T-cell (primary cell): ENCODE measurements at places on chromosomes 7 and 10.

- DNase-seq = peak; percentile 54
- no peak overlapping the region for H3K27ac ChIP-seq
- H3K4me1 ChIP-seq = no peaks in the 10 kb centered on the region
- no peak overlapping the region for H3K4me3 ChIP-seq
Observed at GRCh38 chr7:134327896-134328295, 11.2 kb upstream of the SLC35B4 start.

- no peaks in the 10 kb centered on the region for H3K27me3 ChIP-seq
- peaks cover 15% of the 10 kb centered on the region for H3K4me1 ChIP-seq
- DNase-seq = peak; percentile 13
- H3K27ac ChIP-seq = no peak overlapping the region
- H3K36me3 ChIP-seq = peaks cover 2% of the 10 kb centered on the region
- H3K4me3 ChIP-seq = no peak overlapping the region
Observed at GRCh38 chr7:37284805-37285231, 163.8 kb downstream of the ELMO1 start.

DNA sequence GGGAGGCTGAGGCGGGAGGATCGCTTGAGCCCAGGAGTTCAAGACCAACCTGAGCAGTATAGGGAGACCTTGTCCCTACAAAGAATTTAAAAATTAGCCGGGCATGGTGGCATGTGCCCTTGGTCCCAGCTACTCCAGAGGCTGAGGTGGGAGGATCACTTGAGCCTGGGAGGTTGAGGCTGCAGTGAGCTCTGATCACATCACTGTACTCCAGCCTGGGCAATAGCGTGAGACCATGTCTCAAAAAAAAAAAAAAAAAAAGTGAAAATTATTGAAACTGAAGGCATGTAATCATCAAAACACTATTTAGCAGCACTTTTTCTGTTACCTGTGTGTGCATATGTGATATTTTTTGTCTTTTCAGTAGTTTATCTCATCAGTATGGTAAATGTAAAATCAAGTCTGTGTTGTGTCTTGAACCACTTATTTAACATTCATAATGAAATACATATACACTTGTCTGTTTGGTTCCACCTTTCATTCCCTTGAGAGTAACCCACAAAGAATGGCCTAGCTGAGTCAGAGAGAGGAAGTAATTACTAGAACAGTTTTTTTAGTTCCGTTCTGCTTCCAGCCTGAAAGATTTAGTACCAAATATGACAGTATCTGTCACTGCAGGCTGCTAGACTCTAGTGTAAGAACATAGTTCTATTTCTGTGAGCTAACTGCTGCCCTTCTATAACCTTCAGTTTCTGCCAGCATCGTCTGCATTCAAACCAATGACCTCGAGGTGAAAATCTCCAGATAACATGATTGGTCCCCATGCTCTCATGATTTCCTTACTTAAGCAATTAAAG, 68.6 kb downstream of the MMRN2 start:
- DNase-seq = no peak
- H3K36me3 ChIP-seq = no peaks in the 10 kb centered on the region
- no peaks in the 10 kb centered on the region for H3K4me1 ChIP-seq
- H3K4me3 ChIP-seq = no peak overlapping the region
- no peaks in the 10 kb centered on the region for H3K27me3 ChIP-seq
- no peak overlapping the region for H3K27ac ChIP-seq

DNA sequence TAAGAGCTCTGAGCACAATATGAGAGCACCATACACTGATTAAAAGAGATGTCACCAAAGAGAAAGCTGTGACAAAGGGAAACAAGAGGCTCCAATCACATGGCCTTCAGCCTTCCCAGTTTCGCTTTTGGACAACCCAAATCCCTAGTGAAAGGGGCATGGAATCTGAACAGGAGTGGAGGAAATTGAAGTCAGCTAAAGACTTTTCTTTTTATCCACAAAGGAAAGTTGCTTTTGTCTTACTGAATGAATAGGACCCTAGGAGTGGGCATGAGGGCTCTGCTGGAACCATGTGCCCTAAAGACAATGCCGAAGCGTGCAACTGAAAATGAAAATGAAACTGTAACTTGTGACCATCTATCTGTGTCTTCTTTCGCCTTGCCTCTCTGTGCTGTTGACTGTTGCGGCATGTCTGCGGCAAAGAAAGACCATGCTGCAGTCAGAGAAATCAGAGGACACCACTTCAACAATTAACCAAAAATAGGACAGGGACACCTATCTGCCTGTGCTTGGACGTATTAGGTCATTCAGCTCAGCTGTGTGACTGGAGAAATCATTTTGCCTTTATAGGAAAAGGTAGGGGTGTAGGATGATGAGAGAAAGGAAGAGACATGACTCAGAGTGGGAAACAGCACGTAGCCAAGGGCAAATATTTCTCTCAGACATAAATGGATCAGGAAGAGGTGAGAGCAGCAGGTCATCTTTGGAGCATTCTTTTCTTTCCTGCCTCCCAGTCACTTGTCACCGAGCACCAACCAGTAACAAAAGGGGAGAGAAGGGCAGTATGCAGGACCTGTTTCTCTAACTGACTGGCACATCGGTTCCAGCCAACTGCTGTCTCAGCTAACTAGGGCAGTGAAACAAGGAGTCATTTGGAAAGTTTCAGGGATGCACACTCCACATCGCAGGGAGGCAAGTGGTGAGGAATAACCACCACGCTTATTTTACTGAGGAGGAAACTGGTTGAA, 12.3 kb downstream of the CAV2 start:
- DNase-seq = no peak
- H3K4me1 ChIP-seq = no peaks in the 10 kb centered on the region
- H3K27ac ChIP-seq = peak overlapping the region; percentile 45
- H3K27me3 ChIP-seq = no peaks in the 10 kb centered on the region

DNA sequence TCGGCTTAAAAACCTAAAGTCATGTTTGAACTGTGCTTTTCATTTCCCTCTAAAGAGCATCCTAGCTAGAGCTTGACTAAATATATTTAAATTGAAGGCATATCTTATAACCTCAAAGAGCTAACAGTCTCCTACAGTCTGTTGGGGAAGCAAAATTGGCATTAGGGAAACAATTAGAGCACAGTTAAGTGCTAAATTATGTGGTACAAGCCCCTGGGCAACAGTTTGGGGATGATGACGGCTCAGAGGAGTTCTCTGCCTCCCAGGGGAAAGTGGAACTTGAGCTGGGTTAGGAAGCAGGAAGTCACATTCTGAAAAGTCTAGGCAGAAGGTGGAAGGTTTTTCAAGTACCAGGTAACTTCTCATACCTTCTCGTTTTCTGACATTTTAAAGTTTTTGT, 18.6 kb upstream of the GOT1 start:
- DNase-seq = no peak
- H3K27ac ChIP-seq = no peak overlapping the region
- H3K4me3 ChIP-seq = no peak overlapping the region
- H3K27me3 ChIP-seq = peaks cover 9% of the 10 kb centered on the region

DNA sequence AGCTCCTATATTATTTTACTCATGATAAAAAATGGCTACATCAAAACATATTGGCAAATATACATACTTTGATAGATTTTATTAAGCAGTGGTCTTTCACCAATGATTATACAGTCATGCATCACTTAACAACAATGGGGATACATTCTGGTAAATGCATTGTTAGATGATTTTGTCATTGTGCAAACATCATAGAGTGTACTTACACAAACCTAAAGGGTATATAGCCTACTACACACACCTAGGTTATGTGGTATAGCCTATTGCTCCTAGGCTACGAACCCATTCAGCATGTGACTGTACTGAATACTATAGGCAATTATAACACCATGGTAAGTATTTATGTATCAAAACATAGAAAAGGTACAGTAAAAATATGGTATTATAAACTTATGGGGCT, 98.9 kb upstream of the IL6 start:
- H3K4me1 ChIP-seq = no peaks in the 10 kb centered on the region
- no peaks in the 10 kb centered on the region for H3K36me3 ChIP-seq
- no peaks in the 10 kb centered on the region for H3K27me3 ChIP-seq
- no peak overlapping the region for H3K27ac ChIP-seq
- no peak for DNase-seq
- H3K4me3 ChIP-seq = no peak overlapping the region

- H3K27me3 ChIP-seq = peaks cover 18% of the 10 kb centered on the region
- no peaks in the 10 kb centered on the region for H3K4me1 ChIP-seq
- no peak overlapping the region for H3K4me3 ChIP-seq
Observed at GRCh38 chr10:93580828-93581227, 14.4 kb downstream of the FFAR4 start.

GRCh38 chr7:126658684-126659083, 594.1 kb downstream of the GRM8 start:
- no peaks in the 10 kb centered on the region for H3K4me1 ChIP-seq
- DNase-seq = no peak
- H3K27me3 ChIP-seq = no peaks in the 10 kb centered on the region
- H3K4me3 ChIP-seq = no peak overlapping the region
- H3K27ac ChIP-seq = no peak overlapping the region

GRCh38 chr10:43278216-43278615, 11.4 kb upstream of the RASGEF1A start:
- H3K36me3 ChIP-seq = no peaks in the 10 kb centered on the region
- H3K4me3 ChIP-seq = no peak overlapping the region
- no peak for DNase-seq
- H3K27me3 ChIP-seq = peaks cover 23% of the 10 kb centered on the region

- no peak overlapping the region for H3K4me3 ChIP-seq
- H3K36me3 ChIP-seq = peaks cover 2% of the 10 kb centered on the region
- no peaks in the 10 kb centered on the region for H3K27me3 ChIP-seq
- no peaks in the 10 kb centered on the region for H3K4me1 ChIP-seq
Observed at GRCh38 chr7:127895360-127895759, 135.9 kb downstream of the LRRC4 start.

GRCh38 chr10:16853201-16853600, 36.0 kb upstream of the RSU1 start:
- no peaks in the 10 kb centered on the region for H3K36me3 ChIP-seq
- DNase-seq = no peak
- no peaks in the 10 kb centered on the region for H3K4me1 ChIP-seq
- no peaks in the 10 kb centered on the region for H3K27me3 ChIP-seq

GRCh38 chr7:91373111-91373800, 109.0 kb downstream of the FZD1 start:
- H3K4me3 ChIP-seq = no peak overlapping the region
- H3K36me3 ChIP-seq = no peaks in the 10 kb centered on the region
- H3K4me1 ChIP-seq = no peaks in the 10 kb centered on the region
- H3K27ac ChIP-seq = no peak overlapping the region
- H3K27me3 ChIP-seq = no peaks in the 10 kb centered on the region
- no peak for DNase-seq

DNA sequence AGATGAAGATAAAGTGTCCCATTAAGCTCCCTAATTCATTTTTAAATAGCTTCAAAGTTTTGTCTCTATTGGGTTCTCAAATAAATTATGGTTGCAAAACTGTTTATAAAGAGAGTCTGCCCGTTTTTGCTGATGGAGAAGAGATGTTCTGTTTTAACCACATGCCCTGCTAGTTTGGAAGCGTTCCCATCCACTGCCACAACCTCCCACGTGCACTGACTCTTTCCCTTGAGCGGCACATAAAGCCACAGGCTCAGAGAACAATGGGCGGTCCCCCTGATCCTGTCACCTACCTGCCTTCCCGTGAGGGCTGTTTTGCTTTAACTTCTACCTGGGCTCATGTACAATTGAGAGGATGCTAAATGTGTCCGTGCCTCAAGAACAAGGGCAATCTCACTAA, 65.5 kb downstream of the CPVL start:
- H3K36me3 ChIP-seq = no peaks in the 10 kb centered on the region
- H3K4me1 ChIP-seq = no peaks in the 10 kb centered on the region
- H3K27me3 ChIP-seq = no peaks in the 10 kb centered on the region
- DNase-seq = no peak
- H3K27ac ChIP-seq = no peak overlapping the region

DNA sequence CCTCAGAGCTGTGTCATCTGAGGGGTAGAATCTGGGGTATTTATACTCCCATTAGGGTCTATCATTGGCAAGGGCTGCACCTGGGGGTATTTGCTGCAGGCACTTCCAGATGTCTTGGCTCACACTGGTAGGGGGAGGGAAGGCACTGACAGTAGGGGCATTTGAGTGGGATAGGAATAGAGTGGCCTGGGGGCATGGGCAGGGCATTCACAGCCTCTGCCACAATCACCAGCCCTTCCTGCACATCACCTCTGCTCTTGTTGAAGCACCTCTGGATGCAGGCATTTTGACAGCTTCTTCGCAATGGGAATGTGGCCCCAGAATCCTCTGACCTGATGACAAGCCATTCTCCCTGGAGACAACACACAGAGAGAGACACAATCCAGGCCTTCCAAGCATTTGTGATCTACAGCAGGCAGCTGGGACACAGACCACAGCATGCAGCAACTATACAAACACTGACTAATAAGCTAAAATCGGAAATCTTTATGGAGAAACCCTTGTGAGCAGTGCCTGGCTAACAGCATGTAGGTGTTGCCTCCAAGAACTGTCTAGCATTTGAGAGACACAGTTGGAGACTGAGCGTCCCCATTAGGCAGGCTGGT, 178.5 kb downstream of the KCNMA1 start:
- peaks cover 20% of the 10 kb centered on the region for H3K27me3 ChIP-seq
- H3K36me3 ChIP-seq = no peaks in the 10 kb centered on the region
- H3K4me1 ChIP-seq = no peaks in the 10 kb centered on the region
- DNase-seq = no peak

DNA sequence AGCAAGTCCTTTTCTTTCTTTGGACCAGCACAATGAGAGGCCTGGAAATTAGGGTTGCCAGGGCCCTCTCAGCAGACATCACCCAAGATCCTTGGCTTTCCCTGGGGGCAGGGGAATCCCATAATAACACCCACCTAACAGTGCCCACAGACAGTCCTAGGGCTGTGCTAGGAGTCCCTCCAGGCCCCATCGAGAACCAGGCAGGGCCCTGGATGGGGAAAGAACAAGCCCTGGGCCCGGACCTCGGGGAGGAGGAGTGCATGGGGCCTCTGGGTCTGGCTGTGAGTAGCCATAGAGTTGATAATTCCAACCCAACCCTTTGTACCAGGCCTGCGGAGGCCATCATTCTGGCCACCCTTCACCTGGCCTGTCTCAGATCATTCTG, 201.2 kb upstream of the ZMIZ1 start:
- no peaks in the 10 kb centered on the region for H3K36me3 ChIP-seq
- no peak overlapping the region for H3K27ac ChIP-seq
- no peaks in the 10 kb centered on the region for H3K4me1 ChIP-seq
- no peaks in the 10 kb centered on the region for H3K27me3 ChIP-seq
- H3K4me3 ChIP-seq = no peak overlapping the region
- DNase-seq = no peak

GRCh38 chr10:90859321-90859751, 1.5 kb upstream of the HTR7 start:
- peaks cover 10% of the 10 kb centered on the region for H3K27me3 ChIP-seq
- no peak overlapping the region for H3K4me3 ChIP-seq
- no peak overlapping the region for H3K27ac ChIP-seq
- peaks cover 14% of the 10 kb centered on the region for H3K4me1 ChIP-seq
- H3K36me3 ChIP-seq = no peaks in the 10 kb centered on the region

- no peak for DNase-seq
- no peaks in the 10 kb centered on the region for H3K27me3 ChIP-seq
- peaks cover 4% of the 10 kb centered on the region for H3K4me1 ChIP-seq
- no peak overlapping the region for H3K4me3 ChIP-seq
- H3K36me3 ChIP-seq = peaks cover 66% of the 10 kb centered on the region
Observed at GRCh38 chr7:92534572-92534971, 6.0 kb downstream of the RBM48 start.

- peaks cover 9% of the 10 kb centered on the region for H3K27me3 ChIP-seq
- no peaks in the 10 kb centered on the region for H3K4me1 ChIP-seq
- no peak for DNase-seq
- H3K27ac ChIP-seq = no peak overlapping the region
- H3K36me3 ChIP-seq = no peaks in the 10 kb centered on the region
Observed at GRCh38 chr10:73900064-73900463, 10.9 kb upstream of the PLAU start.
